Left lung (tissue), 14 donors: ENCODE measurements at places on chromosomes 11 and 22. TPM values are rescaled to one million over a fixed set of nuclear protein-coding genes. Genes with fewer than 3 reads are reported as not detected.
A peak's percentile ranks its signal among the peaks of the same experiment; 100 is the strongest.

GRCh38 chr11:117075186-117075585 is 23.0 kb downstream of the SIK3 start:
- no peaks in the 10 kb centered on the region for H3K36me3 ChIP-seq
- no peaks in the 10 kb centered on the region for H3K27me3 ChIP-seq
- no peak overlapping the region for H3K27ac ChIP-seq
- H3K4me3 ChIP-seq: no peak overlapping the region
- no peak for DNase-seq
- H3K4me1 ChIP-seq: peaks cover 38% of the 10 kb centered on the region

Gene TYR
- not detected for polyA plus RNA-seq

GRCh38 chr11:12287374-12288211 is 89.8 kb upstream of the PARVA start:
- H3K4me1 ChIP-seq: peaks cover 20% of the 10 kb centered on the region
- H3K27ac ChIP-seq: peak overlapping the region; percentile 76
- H3K36me3 ChIP-seq: no peaks in the 10 kb centered on the region

GRCh38 chr11:62000539-62001446 is 33.4 kb upstream of the FTH1 start:
- no peak overlapping the region for H3K4me3 ChIP-seq
- no peaks in the 10 kb centered on the region for H3K36me3 ChIP-seq
- H3K4me1 ChIP-seq: peaks cover 35% of the 10 kb centered on the region
- no peak overlapping the region for H3K27ac ChIP-seq

Gene ROBO3
- polyA plus RNA-seq: 41.5 TPM

- H3K36me3 ChIP-seq: no peaks in the 10 kb centered on the region
- H3K4me3 ChIP-seq: no peak overlapping the region
- no peaks in the 10 kb centered on the region for H3K4me1 ChIP-seq
Observed at GRCh38 chr11:134973801-134974200, 561.8 kb upstream of the B3GAT1 start.

Gene C11orf16
- 6.8 TPM for polyA plus RNA-seq

Gene SLC25A17
- polyA plus RNA-seq: 31.8 TPM

Gene LARGE2
- polyA plus RNA-seq: 14.3 TPM
